ENCODE measurements at places on chromosomes 2 and 18.

GRCh38 chr18:72460210-72460680 is 83.9 kb downstream of the CBLN2 start:
- DNase-seq, result no peak

DNA sequence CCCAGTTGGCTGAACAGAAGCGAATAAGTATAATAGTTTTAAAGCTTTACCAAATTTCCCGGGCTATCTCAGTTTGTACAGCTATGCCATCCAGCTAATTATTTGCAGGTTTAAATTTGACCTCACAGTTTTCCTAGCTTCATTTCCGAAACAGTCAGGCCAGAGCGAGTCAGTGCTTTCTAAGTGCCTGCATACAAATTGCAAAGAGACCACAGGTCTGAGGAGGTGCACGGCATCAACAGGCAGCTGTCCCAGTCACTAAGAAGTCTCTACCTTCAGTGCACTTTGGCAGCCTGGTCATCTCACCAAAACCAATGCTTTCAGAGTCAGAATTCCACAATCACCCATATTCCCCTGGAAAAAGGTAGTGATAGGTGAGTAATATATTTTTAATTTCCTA is 51.9 kb downstream of the LAMA1 start:
- DNase-seq, result no peak

DNA sequence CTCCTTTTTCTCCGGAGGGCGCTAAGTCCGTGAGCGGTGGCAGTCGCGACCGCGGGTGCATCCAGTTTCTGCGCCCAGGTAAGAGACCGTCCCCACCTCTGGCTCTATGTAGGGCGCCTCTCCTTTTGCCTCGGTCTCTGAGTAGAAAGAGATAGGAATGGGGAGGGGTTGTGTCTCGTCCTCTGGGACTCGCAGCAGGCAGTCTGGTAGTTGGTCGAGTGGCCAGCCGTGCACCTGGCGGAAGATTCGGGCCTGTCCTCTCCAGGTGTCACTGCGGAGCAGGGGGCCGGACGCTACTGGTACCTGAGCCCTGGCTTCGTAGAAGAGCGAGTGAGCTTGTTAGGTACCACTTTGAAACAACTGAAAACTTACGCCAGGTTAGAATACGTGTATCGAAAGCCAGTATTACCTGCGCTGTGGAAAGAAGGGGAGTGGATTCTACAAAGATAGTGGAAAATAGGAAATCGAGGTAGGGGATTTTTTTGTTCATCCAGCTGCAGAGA is 403 bp downstream of the MAP2 start:
- no peak for DNase-seq

DNA sequence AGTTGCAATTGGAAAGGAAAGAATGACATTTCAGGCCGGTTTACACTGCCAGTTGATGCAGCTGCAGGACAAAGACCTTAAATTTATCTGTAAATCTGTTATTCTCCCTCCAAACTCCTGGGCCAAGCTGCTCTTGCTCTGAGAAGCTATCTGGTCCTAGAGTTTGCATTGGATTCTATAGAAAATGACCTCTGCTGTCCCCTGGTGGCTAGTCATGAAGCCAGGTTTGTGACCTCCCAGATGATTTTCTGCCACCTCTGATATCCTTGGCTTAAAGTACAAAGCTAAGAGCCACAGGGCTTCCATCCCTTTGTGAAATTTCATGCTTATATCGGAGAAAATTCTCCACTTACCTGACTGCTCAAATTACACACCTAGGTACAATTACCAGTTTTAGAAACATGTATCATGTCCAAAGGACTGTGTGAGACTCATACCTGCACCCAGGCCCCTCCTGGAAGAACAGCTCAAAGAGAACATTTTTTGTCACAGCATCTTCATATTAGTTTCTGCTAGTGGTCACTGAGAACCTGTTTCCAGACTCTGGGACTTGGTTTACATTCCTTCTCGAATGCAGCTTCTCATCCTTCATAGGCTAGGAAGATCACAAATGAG is 28.9 kb upstream of the IER3IP1 start:
- no peak for DNase-seq

DNA sequence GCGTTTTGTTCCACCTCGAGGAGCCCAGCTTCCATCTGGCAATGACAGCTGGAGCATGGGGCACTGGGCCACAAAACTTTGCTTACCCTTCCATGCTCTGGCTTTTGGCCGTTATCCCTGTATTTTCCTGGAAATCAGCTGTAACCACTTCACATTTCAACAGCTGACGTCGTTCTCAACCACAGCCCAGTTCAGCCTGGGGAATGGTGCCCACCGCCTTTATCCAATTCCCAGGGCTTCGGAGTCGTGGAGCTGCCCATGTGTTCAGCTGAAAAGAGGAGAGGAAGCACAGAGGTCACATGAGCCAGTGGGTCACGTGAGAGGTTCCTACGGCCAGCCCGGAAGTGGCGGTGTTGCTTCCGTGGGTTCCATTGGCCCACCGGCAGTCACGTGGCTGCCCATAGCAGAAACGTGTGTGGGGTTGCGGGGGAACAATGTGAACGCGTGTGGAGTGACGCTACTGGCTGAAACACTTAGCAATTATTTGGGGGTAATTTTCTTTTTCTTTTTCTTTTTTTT is 16.7 kb upstream of the EDAR start:
- no peak for DNase-seq

- no peak for DNase-seq
Observed at GRCh38 chr18:66124394-66124793, 373.6 kb downstream of the CDH7 start.

DNA sequence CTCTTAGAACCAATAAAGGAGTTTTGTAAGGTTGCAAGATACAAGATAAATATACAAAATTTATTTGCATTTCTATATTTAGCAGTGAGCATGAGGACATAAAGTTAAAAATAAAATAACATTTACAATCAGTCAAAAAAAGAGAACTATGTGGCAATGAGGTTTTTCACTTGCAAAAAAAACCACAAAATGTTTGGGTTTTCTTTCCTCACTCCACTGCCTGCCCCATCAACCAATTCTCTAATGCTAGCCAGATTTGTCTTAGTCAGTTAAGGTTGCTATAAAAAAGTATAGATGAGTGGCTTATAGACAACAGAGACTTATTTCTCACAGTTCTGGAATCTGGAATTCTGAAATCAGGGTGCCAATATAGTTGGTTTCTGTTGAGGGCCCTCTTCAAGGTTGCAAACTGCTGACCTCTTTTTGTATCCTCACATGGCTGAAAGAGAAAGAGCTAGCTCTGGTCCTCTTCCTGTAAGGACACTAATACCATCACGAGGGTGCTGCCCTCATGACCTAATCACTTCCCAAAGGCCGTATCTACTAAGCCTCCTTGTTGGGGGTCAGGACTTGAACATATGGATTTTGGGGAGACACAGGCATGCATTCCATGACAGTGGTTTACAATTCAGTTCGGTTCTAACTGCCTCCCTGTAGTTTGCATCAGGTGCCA is 566.2 kb downstream of the GALR1 start:
- no peak for DNase-seq

DNA sequence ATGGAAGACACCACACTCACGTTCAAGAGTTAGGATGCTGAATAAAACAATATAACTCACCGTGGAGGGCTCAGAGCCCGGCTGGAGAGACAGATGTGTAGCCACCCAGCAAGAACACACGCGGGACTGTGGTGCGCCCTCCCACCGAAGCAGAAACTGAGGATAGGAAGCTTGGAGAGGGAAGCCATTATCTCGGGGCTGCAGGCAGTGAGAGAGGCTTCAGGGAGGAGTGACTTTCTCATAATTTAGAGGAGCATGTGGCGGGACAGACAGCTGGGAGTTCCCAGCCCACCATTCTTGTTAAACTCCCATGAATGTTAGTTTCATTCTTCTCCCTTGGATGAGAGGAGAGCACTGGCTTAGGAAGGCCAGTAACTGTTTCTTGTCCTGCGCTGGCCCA is 96.4 kb downstream of the MAPRE2 start:
- no peak for DNase-seq

- no peak for DNase-seq
Observed at GRCh38 chr2:85398426-85399182, 11.6 kb downstream of the CAPG start.

GRCh38 chr2:205066081-205066480 is 520.8 kb downstream of the PARD3B start:
- DNase-seq, result no peak

- no peak for DNase-seq
Observed at GRCh38 chr2:26316041-26316440, 29.9 kb upstream of the SELENOI start.

GRCh38 chr2:180980943-180981911 is 822 bp downstream of the UBE2E3 start:
- DNase-seq, result no peak

GRCh38 chr2:31383471-31384153 is 30.9 kb downstream of the XDH start:
- DNase-seq, result no peak

- DNase-seq, result no peak
Observed at GRCh38 chr2:6885551-6885950, 8.0 kb downstream of the RSAD2 start.

DNA sequence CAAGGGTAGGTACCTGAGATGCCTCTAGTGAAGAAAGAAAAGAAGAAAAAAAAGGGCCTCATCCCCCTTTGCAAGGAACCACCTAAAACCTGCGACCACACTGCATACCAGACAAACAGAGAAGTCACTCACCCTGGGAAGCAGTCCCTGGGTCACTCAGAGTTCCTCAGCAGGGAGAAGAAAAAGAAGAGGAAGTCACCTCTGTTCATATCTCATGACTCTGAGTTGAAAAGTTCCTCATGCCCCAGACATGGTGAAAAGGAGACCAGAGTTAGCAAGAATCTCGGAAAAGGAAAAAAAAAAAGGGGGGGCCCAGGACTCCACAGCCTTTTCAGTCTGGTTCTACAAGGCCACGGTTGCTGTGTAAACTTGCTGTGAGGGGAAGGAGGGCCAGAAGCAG is 478.4 kb upstream of the NRXN1 start:
- DNase-seq, result no peak

DNA sequence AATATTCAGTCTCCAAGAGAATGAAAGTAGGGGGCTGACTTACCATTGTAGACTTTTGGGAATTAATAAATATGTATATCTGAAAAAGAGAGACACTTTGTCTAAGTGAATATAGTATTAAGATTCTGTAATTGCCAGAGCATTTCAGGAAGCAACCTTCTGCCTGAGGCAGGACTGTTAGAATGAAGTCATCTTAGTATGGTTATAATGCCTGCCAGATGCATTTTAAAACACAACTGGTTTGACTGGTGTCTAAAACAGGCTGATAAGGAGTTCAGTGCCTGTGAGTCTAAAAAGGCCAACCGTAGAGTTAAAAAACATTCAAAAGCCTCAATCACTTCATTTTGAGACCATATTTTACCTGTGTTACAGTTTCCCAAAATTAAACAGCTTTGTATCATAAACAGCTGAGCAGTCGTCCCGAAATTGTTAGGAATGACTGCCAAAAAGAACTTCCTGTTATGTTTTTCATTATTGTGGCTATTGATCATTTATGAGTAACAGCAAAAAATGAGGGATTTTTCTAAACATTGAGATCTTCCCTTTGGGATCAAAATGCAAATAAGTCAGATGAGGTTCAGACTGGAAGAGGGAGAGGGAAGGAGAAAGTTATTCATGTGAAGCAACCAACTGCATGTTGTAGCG is 443.9 kb downstream of the PID1 start:
- no peak for DNase-seq

DNA sequence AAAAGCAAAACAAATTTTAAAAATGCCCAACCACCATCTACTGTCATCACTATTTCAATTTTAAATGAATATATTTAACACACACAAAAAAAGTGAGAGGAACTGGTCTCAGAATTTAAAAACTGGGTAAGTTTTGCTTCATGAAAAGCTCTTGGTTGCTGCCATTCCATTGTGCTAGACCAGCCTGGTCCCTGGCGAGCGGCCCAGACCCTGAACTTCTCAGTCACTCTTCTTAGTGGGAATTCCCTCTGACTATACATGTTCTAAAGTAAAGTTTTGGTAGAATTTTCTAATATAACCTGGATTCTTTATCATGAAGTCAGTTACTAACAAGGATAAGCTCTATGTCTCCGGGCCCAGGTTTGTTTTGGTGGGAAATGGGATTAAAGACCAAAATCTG is 34.8 kb upstream of the TMEM177 start:
- DNase-seq, result no peak

DNA sequence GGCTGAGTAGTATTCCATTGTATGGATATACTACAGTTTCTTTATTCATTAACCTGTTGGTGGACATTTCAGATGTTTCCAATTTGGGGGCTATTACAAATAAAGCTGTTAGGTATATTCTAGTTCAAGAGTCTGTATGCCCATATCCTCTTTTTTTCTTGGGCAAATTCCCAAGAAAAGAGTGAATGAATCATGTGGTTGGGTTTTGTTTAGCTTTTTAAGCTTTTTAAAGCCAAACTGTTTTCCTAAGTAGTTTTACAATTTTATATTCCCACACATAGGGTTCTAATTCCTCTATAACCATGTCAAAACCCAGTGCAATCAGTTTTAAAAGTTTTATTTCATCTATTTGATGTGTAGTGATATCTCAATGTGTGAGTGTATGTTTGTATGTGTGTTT is 44.9 kb upstream of the BAZ2B start:
- DNase-seq, result no peak

DNA sequence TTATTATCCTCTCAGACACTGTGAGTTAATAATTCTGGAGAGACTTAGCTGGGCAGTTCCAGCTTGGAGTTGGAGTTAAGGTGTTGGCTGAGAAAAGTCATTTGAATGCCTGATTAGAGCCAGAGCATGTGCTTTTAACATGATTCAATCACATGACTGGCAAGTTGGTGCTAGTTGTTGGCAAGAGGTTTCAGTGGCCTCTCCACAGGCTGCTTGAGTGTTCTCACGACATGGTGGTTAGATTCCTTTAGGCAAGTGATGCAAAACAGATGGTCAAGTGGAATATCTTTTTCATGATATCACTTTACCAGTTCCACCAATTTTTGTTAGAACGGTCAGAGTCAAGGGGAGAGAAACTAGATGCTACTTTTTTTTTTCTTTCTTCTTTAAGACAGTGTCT is 262.7 kb upstream of the FN1 start:
- DNase-seq, result no peak

DNA sequence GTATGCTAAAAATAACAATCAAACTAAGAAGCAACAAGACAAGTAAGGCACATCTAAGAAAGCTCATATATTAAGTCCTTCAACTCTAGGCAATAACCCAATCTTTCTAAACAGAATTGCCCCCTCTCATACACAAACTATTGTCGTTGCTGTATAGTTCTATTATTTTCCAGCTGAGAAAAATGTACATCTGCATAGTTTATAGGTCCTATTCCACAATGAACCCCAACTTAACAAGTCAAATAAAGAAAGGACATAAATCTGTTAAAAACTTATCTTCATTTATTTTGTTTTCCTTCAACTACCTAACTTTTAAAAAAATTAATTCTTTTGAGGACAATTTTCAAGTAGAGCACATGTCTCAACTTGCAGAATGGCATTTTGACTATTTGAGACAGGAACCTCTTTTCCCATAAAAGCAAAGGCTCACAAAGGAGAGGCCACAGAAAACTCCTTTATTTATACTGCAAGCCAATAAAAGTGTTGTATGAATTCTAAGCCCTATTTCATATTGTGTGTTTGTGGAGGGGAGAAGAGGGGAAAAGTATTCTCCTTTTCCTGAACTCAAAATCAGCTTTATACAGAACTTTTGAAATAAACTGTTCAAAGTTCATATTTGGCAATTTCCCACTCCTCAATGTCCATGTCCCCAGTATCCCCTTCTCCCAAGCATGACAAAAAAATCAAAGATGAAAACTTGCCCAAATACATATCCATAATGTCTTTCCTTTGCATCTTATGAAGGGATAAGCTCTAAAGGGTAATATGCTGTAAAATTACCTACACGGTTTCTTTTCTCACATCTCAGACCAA is 37.4 kb downstream of the RTN4 start:
- DNase-seq, result no peak
